Activated T-helper 9 cell treated with anti-CD3 and anti-CD28 coated beads, Interleukin-2, amount 50 U/mL, for 16 hours (primary cell): ENCODE measurements at places on chromosomes 2 and 18.

- DNase-seq, result no peak
Measured at GRCh38 chr2:201933792-201934237, 99.8 kb upstream of the FZD7 start.

GRCh38 chr2:232458661-232459418, 2.9 kb downstream of the ALPI start:
- no peak for DNase-seq

DNA sequence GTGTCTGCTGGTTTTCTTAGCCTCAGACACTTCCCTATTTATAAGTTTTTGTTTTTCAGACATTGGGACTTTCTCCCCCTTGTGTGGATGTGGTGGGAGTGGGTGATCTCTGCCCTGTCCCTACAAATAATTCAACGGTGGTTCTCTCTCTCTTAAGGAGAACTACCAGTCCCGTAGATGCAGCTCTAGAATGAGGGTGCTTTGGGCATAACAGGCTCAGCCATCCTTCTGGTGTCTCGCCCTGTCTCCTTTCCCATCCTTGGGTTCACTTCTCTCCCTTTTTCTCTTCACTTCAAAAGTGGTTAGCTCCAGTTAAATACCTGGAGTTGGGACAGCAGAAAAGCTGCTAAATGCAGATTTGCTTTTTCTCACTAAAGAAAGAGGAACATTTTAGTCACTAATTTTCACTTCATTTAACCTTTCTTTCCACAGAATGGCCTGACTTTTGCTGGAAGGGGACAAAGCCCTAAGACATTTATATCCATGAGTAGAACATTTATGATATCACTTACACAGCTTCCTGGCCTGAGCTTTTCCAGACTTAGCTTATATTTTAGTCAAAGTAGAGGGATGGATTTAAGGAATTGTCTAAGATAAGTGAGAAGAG, 121.2 kb upstream of the CXCR4 start:
- DNase-seq, result no peak

- DNase-seq, result no peak
Measured at GRCh38 chr2:127649100-127649611, 3.2 kb downstream of the GPR17 start.

GRCh38 chr2:68861330-68861729, 9.9 kb downstream of the BMP10 start:
- DNase-seq, result no peak

- no peak for DNase-seq
Measured at GRCh38 chr2:202149155-202149762, 76.2 kb downstream of the KIAA2012 start.

GRCh38 chr18:68035774-68036522, 519.4 kb upstream of the DSEL start:
- DNase-seq, result no peak

- no peak for DNase-seq
Measured at GRCh38 chr18:24443870-24444269, 16.6 kb upstream of the HRH4 start.

DNA sequence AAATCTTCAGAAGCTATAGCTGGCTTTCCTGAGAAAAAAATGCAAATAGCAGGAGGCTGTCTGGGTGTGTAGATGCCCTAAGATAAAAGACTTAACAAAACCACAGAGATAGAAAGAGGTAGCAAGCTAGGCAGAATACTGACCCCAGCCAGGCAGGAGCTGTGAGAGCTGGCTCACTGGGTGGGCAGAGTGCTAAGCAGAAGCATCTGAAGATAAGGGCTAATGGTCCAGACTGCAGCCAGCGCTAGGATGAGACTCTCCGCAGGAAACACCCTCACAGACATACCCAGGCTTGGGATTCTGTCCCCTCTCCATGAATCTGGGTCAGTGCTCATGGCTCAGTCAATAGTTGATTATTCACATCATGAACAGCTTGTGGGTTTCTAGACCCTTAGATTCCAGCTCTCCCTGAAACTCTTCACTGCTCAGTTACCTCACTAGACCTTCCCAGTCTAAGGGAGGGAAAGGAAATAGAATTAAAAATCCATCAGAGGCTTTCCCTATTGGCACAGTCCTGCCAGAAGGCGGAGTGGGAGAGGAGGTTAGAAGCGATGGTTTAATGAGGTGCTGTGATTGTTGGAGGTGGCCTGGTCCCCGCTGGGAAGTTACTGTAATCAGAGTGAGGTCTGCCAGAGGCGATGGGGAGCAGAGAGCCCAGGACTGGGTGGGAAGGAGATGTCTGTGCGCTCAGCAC, 21.4 kb upstream of the CCBE1 start:
- no peak for DNase-seq

GRCh38 chr2:47519604-47520301, 116.8 kb downstream of the MSH2 start:
- no peak for DNase-seq

DNA sequence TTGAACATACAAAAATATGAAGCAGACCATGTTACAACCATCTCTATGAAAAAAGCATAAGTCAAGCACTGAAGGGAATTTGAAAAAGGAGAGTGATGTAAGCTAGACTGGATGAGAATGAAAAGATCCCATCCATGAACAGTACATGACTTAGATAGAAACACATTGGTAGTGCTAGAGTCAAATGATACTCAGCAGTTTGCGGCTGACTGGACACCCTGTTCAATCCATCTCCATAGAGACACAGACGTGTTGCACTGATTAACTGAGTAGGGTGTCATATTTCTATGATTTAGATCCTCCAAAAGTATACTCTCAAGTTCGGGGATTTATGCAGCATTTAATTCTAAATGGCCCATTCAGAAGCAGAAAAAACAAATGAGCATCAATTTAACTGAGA, 674.3 kb upstream of the NRXN1 start:
- DNase-seq, result no peak

- no peak for DNase-seq
Measured at GRCh38 chr2:95041824-95042442, 16.4 kb downstream of the MAL start.

DNA sequence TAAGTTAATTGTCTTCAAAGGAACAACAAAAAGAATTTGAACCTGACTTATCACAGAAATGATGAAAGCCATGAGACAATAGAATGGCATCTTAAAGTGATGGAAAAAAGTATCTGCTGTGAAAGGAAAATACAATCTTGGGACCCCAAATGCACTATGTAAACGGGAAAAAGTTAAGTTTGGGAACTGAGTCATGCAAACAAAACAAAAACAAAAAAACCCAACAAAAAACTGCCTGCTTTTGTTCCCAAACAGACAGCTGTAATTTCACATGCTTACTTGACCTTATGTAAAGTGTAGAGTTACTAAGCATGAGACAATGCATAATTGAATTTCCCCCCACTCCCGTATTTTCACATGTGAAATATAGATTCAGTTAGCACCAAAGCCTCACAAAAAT, 122.1 kb upstream of the RBMS1 start:
- no peak for DNase-seq

- DNase-seq, result no peak
Measured at GRCh38 chr2:88066543-88066942, 1.1 kb upstream of the SMYD1 start.

GRCh38 chr2:24513281-24514071, 22.4 kb downstream of the NCOA1 start:
- DNase-seq, result no peak

DNA sequence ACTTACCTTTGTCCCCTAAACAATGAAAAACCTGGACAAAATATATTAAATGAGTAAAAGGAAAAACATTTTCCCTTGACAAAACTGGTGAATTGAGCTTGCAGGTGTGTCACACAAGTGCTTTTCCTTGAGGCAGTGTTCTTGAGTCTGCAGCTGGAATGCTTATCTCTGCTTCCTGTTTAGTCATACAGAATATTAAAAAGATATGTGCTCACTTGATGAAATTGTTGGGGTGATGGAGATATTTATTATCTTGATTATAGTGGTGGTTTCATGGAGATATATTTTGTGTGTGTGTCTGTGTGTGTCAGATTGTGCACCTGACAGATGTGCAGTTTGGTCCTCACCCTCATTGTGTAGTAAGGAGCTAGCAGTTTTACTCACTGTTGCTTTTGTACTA, 3.3 kb downstream of the TAF1B start:
- no peak for DNase-seq

- DNase-seq, result no peak
Measured at GRCh38 chr2:101380376-101380775, 6.9 kb downstream of the CREG2 start.

DNA sequence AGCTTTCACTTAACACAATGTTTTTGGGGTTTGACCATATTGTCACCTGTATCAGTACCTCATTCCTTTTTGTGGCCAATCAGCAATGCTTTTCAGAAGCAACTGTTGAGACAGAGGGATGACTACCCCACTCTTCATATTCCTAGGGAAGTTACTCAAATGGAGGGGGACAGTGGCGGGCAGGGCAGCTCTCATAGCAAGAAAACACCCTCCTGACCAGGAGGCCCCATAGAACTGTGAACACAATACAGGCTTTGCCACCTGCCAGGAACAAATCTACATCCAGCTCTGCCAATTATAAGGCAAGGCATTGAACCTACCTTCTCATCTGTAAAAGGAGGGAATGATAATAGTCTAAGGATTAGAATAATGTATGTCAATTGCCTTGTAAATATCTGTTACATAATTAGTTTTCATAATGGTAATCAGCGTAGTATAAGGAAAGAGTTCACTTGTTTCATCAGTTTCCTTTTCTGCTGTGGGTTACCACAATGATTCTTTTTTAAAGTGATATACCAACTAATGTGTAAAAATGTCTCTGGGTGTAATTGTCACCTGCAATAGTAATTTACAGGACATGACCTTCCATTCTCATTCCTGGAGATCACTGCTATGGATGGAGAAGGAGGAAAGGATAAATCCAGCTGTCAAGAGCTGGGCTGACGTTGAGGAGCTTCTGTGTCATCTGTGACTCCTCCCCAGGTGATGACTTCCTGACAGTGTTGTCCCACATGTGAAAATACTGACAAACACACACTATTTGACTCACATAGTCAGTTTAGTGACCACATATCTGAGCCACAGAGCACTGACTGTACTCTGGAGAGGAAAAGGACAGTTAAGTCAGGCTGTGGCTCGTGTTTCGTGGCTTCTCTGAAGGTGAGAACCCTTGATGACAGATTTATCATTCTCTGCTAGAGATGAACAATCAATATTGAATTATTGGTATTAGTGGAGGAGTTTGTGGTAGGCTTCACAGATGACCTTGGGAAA, 13.5 kb downstream of the ALPK2 start:
- DNase-seq, result peak; percentile 44

DNA sequence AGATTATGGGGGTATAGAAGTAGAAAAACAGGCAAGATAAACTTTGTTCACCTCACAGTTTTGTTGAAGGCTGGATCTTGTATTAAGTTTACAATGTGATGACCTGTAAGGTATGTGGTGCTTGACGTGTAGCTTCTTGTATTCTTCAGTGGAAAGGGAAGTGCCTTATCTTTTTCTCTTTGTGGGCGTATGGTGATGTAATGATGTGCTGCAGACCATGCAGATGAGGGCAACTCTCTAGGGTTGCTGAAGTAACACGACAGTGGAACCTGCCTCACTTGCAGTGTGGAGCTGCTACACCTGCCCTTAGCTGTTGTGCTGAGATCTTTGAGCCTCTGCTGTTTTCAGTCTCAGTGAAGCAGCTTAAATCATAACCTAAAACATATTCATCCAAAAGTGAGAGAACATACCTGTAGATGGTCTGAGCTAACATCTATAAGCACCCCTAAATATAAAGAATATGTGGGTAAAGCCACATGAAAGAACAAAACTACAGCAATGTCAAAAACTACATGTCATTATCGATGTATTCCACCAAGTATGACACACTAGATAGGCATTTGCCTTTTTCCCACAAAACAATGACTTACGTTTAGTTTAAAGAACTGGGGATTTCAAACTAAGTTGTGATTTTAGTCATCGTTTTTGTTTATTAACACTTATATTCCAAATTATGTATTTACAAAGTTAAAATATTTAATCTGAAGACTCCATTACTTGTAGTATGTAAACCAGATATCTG, 1144.1 kb downstream of the CNTNAP5 start:
- no peak for DNase-seq

DNA sequence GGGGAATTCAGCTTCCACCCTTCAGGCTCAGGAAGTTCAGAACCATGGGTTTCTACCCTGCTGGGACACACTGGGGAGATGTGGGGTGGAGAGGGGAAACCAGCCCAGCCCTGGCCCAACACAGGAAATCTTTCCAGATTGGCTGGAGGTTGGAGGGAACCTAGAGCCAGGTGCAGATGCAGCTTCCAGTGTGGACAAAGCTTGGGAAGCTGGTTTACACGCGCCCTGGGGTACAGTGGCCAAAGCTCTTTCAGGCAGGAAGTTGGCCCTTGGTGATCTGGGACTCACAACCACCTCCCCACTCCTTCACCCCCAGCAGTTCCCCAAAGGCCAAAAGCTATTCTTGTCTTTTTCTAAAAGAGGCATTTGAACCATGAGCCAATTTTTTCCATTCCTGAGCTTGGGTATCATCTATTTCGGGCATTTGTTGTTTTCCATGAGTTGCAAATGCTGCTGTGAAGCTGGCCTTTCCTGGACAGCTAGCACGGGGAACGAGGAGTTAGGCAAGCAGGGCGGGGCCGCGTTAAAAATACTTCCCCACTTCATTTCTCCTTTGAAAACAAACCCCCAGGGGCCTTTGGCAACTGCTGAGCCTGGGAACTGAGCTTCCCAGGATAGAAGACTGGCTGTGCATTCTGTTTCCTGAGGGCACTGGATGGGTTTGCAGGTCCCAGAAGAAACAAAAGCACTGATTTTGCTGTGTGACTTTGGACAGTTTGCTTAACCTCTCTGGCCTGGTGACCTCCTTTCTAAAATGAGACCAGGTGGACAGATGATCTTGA, 3.1 kb upstream of the ARID5A start:
- no peak for DNase-seq

DNA sequence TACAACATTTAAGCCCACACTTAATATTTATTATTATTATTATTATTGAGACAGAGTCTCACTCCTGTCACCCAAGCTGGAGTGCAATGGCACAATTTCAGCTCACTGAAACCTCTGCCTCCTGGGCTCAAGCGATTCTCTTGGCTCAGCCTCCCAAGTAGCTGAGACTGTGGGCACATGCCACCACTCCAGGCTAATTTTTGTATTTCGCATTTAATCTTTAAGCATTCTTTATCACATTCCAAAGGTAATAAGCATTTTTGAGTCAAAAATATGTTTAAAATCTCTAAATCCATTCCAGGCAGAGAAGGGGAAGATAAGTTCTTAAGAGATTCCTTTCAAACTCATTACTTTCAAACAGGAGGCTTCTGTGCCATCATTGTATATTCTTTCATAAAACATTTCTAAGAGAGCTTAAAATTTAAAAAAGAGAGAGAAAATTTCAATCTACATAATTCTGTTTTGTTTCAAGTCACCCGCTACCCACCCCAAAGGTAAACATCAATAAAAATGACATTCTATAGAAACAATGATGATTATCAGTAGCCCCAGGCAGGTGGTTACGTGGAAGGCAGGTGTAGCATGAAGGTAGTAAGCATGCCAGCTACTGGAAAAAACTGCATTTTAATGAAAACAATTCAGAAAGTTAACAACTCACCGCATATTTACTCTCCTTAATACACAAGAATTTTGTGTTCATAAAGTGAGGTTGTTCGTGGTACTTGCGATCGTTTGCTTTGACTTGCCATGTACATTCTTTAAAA, 84.4 kb upstream of the NARS1 start:
- DNase-seq, result no peak
